Uterus (tissue), 4 donors: ENCODE measurements at places on chromosomes 7 and 10. TPM values are rescaled to one million over a fixed set of nuclear protein-coding genes. Genes with fewer than 3 reads are reported as not detected.

The RSU1 gene
- total RNA-seq = 61.5 TPM

The BAZ1B gene
- total RNA-seq = 41.8 TPM

The NUDT13 gene
- total RNA-seq = not detected

The HOXA4 gene
- 7.7 TPM for total RNA-seq

The C7orf57 gene
- not detected for total RNA-seq

The SHTN1 gene
- total RNA-seq = 9.6 TPM

The NKX1-2 gene
- not detected for total RNA-seq

The ORAI2 gene
- 43.5 TPM for total RNA-seq

The ALOX5 gene
- total RNA-seq = 32.5 TPM

The ASB15 gene
- not detected for total RNA-seq

The PAX4 gene
- total RNA-seq = not detected

The NCF1 gene
- total RNA-seq = 1.1 TPM
